A549 treated with AZD2906 at 1 μM for 4 hours (cell line): ENCODE measurements at places on chromosomes 7 and 10. TPM values are rescaled to one million over a fixed set of nuclear protein-coding genes. Genes with fewer than 3 reads are reported as not detected.

PTN gene
- total RNA-seq, result not detected in 5 replicates

CARD11 gene
- total RNA-seq, result 1.5 to 2.3 TPM (median 2.0 TPM) in 5 replicates

PDLIM1 gene
- total RNA-seq, result 259 to 293 TPM (median 284 TPM) in 5 replicates

AMPH gene
- 0.03 to 0.11 TPM (median 0.07 TPM) in 5 replicates for total RNA-seq

HOXA9 gene
- total RNA-seq, result 0.37 to 0.89 TPM (median 0.53 TPM) in 5 replicates

LIPF gene
- total RNA-seq, result not detected in 5 replicates

DDC gene
- 0.54 to 1.4 TPM (median 0.93 TPM) in 5 replicates for total RNA-seq

LRRC4 gene
- total RNA-seq, result not detected in 5 replicates

PRSS37 gene
- not detected in 5 replicates for total RNA-seq

MYPN gene
- total RNA-seq, result 1.8 to 2.5 TPM (median 2.1 TPM) in 5 replicates

MAT1A gene
- total RNA-seq, result 0.01 to 0.23 TPM (median 0.08 TPM) in 5 replicates

GNAI1 gene
- 23.1 to 28.9 TPM (median 28.1 TPM) in 5 replicates for total RNA-seq

BLNK gene
- 0.06 TPM in 1 of 5 replicates, not detected in the others for total RNA-seq

HNRNPF gene
- 323 to 353 TPM (median 341 TPM) in 5 replicates for total RNA-seq
